ENCODE measurements at places on chromosomes 1 and 21.

DNA sequence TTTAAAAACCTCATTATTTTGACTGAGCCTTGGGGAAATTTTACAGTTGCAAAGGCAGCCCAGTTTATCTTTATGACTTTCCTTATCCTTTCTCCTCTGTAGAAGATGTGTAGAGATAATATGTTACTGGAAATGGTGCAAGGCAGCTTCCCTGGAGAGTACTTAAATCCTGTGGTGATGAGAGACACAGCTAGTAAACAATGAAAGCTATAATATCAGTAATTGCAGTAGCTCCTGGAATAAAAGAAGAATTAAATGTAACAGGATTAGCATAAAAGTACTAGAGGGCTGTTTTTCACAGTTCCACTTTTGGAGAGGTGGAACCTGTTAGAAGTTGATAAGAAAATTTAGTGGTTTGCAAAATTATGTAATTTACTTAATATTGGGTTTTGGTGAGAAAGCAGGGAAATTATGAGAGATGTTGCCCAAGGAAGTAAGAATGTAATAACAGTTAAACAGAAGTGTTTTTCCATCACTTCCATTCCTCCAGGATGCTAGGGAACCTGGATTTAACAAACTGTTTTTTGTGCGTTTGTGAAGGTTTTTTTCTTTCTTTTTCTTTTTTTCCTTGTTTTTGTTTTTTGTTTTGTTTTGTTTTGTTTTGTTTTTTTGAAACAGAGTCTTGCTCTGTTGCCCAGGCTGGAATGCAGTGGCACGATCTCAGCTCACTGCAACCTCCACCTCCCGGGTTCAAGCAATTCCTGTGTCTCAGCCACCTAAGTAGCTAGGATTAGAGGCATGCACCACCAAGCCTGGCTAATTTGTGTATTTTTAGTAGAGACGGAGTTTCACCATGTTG is 15.7 kb upstream of the EDEM3 start:
- DNase-seq = no peak

DNA sequence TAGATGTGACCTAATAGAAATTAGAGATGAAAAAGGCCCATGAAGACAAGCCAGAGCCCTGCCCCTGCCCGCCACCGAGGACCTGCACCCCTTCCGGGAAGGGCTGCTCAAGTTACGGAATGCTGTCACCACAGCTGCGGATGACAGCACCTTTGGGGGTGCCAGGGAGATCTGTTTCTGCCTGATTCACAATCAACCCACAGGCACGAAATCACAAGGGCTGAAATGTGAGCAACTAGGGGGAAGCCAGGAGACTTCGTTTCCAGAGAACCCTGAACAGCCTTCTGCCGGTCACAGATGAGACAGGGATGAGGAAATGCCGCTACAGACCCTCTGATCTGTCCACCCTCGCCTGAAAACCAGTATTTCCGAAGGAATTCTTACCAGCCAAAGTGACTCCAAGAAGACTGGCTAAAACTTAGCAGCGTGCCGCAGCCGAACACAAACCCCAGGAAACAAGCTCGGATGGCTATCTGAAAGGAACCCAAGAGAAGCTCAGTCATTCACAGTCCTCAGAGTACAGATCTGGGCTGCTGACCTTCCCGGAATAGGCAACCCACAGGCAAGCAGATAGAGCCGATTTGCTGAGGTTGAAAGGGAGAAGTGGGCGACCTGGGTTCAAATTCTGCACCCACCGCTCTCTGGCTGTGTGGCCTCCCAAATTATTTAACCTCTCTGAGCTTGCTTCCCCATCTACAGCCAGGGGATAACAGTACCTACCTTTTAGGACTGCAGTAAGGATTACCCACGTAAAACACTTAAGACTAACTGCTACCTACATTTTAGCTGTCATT is 1.1 kb downstream of the ICMT start:
- DNase-seq = no peak

DNA sequence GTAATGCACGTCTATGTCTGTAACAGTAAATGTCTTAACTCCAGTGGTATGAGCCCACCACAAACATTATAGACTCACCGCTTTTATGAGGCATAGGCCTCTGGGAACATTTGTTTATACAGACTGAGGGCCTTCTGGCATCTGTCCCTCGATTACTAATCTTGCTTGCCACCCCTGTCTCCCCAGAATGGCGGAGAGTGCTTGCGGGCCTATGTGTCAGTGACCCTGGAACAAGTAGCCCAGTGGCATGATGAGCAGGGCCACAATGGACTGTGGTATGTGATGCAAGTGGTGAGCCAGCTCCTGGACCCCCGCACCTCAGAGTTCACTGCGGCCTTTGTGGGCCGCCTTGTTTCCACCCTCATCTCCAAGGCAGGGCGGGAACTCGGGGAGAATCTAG is 18.3 kb upstream of the SHISA4 start:
- no peak for DNase-seq

DNA sequence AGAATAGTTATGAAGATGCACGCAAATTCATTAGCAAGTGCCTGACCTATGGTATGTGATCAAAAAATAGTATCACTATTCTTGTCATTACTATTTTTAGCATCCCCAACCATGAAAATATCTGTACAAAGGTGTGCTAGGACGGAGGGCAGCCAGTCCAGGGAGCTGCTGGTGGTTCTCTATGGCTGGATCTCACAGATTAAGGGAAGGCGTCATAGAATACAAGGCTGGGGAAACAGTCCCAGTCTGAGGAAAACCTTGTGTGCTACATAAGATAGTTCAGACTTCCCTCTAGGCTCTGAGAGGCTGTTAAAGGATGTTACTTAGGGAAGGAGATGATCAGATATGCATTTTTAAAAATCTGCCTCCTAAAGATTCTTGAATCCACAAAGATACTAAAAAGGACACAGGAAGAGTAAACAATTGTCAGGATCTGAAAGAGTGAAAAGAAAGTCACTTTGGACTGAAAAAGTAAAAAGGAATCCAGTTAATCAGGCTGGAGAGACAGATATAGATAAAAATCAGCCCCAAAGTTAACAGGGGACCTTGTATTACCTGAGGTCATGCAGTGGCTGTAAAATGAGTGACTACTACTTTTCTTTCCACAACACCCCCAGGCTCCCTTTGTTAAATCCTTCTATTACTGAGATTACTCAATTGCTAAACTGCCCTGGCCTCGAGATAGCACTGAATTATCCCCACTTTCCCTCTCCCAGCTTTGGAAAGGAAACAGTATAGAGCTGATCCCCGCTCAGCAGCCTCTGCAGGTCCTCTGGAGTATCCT is 108.6 kb downstream of the MAB21L3 start:
- no peak for DNase-seq

GRCh38 chr21:32114419-32115035 is 164.3 kb downstream of the MIS18A start:
- no peak for DNase-seq

- no peak for DNase-seq
Measured at GRCh38 chr1:65844821-65845534, 52.3 kb downstream of the PDE4B start.

DNA sequence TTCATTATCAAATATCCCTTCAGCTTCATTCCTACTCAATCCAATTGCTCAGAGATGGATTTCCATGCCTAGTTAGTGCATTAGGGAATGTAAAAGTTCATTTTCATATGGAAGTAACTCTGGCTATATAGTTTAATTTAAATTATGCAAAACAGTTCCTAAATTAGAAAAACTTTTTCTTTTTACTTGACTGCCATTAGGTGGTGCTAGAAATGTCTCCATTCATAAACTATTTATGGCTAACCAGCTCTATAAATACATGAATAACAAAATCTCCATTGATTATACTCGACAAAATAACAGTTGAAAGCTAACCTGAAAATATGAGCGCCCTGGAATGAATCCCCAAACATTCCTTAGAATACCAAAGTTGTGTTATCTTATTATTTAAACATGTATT is 311.4 kb downstream of the USH2A start:
- DNase-seq = peak; percentile 0

DNA sequence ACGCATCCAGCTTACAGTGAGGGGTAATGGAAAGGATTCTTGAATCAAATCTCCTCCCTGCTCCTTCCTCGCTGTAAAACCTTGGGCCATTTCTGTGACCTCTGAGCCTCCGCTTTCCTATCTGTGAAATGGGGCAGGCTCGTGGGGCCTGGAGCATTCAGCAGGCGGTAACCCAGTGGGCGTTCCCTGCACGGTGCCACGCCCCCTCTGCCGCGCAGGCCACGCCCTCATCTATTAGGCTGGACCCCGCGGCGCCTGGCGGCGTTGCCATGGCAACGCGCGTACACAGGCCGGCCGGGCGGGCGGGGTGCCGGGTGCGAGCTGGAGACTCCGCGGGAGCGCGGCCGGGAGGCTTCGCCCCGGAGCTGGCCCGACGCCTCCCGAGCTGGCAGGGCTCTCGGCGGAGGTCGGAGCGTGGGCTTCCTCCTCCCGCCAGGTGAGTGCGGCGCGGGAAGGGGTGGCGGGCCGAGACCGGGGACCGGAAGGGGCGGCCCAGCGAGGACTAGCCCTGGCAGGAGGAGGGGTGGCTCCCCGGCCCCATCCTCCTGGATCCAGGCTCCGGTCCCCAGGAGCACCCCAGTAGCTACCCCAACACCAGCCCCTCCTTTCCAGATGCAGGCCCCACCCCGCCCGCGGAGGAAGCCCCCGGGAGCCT is at the start of gene FHAD1:
FHAD1 (plus strand) TSS at position 264 of the 655 bp plus-strand sequence. CDS start 4,562 bp downstream, outside the sequence.
- peak; percentile 63 for DNase-seq

DNA sequence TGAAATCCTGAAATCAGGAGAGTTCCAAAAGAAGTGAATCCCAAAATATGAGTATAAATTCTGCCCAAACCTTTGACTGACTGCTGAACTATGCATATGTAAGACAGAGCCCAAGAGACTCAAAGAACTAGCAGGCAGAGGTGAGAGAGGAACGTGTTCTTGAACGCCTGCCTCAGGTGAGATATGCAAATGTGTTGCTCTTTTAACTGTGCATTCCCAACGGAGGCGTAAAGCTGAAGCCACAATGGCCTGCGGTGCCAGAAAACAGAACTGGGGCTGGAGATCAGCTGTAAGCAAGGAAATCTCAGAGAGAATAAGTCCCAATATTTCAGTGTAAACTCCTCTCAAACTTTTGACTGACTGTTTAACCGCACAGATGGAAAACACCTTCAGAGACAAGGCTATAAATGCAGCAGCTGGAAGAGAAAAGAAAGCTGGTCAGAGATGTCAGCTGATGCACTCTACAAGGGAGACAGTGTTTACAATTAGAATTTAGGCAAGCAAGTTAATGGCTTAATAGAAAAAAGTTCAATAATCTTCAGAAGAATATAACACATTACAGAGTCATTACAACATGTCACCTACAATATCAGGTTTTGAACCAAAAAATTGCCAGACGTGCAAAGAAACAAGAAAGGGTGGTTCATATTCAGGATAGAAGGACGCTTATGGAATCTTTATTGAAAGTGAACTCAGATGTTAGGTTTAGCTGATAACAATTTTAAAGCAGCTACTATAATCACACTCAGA is 43.0 kb upstream of the TRIM67 start:
- no peak for DNase-seq

GRCh38 chr1:181369416-181369815 is 113.9 kb upstream of the CACNA1E start:
- DNase-seq = no peak

- DNase-seq = peak; percentile 43
Measured at GRCh38 chr1:173043253-173043652, 7.5 kb downstream of the TNFSF18 start.

DNA sequence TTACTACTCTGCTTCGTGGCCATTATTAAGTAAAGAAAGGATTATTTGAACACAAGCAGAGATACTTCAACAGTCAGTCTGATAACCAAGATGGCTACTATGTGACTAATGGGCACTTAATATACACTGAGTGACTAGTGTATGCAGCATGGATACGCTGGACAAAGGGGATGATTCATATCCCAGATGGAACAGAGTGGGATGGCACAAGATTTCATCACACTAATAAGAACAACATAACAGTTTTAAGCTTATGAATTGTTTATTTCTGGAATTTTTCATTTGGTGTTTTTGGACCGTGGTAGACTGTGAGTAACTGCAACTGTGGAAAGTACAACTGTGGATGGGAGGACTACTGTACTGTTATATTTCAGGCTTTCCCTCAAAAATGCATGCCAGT is 9.4 kb downstream of the ZCCHC17 start:
- peak; percentile 93 for DNase-seq

DNA sequence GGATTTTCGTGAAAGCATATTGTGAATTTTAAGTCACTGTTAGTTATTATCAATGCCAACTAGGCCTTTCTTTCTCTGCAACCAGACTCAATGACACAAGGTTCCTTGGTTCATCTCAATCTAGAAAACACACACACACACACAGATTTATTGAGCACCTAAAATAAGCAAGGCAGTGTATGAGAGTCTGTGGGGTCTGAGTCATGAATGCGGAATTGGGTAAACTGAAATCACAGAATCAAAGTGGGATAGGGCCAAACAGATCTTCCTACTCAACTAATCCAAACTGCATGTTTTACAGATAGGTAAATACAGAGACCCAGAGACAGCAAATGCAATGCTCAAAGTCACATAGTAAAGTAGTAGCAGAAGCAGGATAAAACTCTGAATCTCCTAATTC is 48.5 kb upstream of the NRDC start:
- no peak for DNase-seq

DNA sequence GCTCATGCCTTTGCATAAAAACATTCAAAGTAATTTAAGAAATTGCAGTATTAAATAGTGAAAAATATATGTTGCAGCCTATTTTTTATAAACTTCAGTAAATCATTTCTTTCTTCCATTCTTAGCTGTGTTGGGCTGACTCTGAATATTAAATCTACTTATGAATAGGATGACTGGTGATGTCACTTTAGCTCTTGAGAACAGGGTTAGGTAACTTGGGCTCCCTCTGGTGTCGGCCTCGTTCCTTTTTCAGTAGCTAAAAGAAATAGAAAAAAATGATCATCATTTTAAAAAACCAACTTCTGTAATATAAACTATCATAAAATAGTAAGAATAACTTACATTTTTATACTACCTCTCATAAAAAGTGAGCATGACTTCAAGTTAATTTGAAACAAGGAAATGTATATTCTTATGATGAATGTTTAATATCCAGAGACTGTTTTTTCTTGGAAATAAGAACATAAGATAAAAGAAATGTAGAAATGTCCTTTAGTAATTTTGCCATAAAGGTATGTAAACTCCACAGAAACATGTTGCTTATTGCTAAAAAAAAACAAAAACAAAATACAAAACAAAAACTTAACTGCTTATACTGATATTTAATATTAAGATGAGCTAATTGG is 26.8 kb upstream of the NCAM2 start:
- DNase-seq = peak; percentile 69

DNA sequence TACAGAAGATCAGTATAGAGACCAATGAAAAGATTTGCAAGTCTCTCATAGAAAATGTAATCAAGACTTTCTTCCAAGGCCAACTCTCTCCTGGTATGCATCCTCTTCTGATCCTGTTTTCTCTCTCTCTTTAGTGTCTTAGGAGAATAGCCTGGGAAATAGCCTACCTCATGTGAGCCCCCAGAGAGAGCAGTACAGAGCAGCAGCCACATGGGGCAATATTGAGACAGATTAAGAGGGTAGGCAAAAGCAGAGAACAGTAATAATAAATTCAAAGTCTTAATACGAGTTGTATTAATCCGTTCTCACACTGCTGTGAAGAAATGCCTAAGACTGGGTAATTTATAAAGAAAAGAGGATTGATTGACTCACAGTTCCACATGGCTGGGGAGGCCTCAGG is 61.4 kb downstream of the RNASEL start:
- no peak for DNase-seq
